ENCODE measurements at places on chromosomes 13 and 19.

GRCh38 chr13:79846386-79846785 lies 365.4 kb downstream of the NDFIP2 start:
- no peak for DNase-seq

- DNase-seq: no peak
Measured at GRCh38 chr19:8373867-8374813, 10.2 kb downstream of the ANGPTL4 start.

DNA sequence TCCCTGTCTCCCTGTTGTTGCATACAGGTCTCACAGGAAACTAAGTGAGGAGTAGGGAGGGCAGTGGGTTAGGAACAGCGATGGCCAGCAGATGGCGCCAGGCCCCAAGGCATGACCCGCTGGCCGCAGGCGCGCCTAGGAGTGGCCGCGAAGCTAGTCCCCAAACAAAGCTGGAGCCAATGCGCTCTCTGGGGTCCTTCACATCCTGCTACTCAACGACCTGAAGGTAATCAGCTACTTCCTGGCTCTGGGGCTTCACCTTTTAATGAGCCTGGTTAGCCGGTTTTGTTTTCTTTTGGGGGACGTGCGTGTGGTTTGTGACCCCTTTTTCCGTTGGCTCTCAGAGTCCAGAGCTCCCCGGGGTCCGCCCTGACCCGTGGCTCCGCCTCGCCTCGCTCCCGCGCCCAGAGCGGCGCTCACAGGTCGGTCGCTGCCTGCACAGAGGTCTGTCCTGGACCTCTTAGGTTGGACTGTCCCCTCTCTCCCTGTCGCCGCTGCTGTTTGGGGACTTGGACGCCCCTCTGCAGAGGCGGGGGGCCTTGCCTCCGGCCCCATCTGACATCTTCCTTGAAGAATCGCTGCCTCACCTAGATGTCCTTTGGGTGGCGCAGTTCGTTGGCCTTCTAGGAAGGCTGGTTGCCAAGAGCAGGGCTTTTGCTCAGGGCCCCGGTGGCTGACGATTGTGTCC lies 62.2 kb upstream of the GTF3A start:
- peak; percentile 93 for DNase-seq

GRCh38 chr13:43129066-43129465 lies 105.7 kb downstream of the DNAJC15 start:
- no peak for DNase-seq

DNA sequence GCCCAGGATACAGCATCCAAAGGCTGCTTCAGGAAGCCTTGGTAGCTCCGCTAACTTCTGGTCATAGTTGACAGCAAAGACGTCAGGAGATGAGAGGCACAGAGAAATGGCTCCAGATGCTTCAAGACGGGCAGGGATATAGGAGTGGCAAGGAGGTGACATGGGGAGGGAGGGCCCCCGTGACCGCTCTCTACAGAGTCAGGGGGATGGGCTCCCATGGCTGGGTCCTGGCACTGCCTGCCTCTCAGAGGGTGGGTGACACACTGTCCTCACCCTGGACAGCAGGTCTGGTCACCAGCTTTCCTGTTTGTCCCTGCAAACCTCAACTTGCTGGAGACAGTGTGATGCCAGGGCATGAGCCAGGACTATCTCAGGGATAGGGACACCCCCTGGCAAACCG lies 10.3 kb upstream of the ZNF14 start:
- DNase-seq: no peak

DNA sequence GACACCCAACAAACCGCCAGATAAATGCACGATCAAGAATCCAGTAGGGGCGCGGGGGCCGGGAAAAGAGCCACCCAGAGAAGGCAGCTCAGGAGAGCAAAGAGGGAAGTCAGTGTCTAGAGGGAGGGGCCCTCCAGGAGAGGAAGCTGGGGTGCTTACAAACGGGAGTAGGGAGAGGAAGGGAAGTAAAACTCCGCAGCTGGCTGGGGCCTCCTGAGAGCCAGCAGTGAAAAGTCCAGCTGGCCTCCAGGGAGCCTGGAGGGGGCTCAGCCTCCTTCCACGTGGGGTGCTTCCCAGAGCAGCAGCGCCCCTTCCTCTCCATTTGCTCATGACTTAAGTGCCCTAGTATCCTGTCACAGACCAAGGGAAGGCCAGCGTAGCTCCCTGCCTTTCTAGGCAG lies 51.8 kb downstream of the TMED1 start:
- DNase-seq: no peak
